AG10803 (cell line): ENCODE measurements at places on chromosomes 12 and 14.

DNA sequence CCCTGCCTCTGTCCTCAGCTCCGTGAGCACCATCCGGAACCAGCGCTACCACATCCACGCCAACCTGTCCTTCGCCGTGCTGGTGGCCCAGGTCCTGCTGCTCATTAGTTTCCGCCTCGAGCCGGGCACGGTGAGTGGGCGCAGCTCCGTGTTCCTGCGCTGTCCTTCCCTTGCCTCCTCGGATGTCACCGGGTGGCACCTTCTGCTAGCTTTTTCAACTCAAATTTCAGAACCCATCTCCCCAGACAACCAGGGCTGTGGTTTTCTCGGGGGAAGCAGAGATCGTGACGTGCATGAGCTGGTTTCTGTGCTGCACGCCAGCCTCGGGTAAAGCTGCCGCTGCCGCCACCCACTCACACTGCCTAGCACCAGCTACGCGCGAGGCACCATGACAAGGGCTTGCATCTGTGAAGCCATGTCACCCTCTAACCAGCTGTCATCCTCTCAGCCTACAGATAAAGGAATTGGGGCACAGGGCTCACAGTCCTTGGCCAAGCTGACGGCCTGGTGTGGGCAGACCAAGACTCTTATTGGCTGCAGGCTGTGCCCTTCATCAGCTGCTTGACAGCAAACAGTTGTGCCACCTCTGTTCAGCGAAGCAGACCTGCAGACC, 152.1 kb downstream of the ADGRD1 start:
- DNase-seq: no peak

DNA sequence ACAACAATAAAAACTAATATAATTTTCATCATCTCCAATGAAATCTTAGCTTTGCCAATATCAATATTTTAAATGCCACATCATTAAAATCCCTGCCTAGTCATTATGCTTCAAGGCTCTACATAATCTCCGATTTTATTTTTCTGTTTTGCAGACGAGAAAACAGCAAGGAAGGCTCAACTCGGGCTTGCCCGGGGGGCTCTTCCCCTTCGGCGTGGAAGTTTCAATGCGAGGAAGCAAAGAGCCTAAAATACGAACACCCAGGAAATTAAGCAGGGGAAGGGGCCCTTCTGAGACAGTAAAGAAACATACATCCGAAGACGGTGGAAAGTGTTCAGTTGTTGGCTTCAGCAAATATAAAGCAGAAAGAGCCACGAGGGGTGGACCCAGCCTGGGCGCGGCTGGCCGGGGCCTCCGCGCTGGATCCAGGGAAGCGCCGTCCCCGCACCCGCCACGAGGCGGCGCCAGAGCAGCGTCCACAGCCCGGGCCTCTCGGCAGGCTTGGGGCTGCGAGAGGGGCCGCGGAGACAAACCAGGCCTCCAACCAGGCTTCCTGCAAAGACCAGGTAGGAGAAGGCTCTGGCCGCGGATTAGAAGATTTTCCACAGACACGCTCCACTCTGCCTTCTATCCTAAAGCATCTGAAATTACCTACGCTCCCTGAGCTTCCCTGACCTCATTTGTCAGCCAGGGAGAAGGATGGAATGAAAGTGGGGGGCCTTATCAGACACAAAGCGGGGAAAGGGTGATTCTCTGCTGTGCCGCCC, 77.2 kb downstream of the SERPINA3 start:
- DNase-seq: peak; percentile 34

GRCh38 chr14:51228890-51229289, 11.2 kb upstream of the TMX1 start:
- DNase-seq: peak; percentile 24

- DNase-seq: peak; percentile 11
Observed at GRCh38 chr12:52007158-52007921, 594 bp downstream of the TAMALIN start.

DNA sequence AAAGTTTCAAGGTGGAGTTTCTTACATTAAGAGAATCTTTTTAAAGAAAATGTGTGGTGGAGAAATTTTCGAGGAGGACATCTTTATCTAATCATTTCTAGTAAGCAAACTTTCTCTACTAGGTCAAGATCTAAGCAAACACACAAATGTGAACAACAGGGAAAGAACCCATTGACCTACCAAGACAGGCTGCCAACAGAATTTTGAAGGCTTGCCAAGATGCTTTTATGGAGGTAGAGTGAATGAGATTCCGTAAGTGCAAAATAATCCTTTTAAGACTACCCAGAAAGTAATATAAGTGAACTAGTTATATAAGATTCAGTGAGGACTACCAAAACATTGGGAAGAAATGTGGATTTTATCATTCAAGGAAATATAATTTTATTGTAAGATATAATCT, 357.1 kb upstream of the PDE3A start:
- no peak for DNase-seq

- no peak for DNase-seq
Observed at GRCh38 chr12:59345406-59345805, 250.4 kb upstream of the SLC16A7 start.

- DNase-seq: peak; percentile 83
Observed at GRCh38 chr14:92600318-92601053, 86.9 kb downstream of the RIN3 start.

DNA sequence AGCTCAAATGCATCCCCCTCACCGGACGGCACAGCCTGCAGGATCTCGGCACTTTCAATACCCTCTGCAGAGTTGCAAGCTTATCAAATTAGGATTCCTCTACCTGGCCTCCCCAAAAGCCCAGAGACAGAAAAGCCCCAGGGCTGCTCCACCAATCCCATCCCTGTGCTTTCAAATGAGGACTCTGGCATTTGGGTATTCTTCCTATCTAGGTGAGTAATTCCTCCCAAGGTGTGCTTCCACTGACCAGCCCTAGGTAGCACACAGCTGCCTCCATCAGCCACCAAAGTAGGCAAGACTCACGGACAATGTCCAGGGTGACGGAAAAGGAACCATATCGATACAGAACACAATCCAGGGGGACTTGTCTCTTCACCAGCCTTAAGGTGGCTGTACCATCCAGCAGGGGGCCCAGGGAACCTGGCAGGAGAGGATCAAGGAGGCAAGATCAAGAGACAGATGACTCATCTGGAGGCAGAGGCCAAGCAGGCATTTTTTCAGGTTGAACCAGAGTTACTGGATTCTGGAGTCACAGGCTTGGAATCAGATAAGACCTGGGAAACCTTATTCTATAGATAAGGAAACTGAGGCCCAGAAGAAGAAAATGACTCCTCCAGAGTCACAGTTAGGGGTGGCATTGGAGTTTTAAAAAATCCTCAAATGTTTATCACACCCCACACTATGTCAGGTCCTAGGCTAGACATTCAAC, 9.9 kb downstream of the PMEL start:
- DNase-seq: peak; percentile 44

- DNase-seq: no peak
Observed at GRCh38 chr12:20483776-20484175, 115.4 kb downstream of the PDE3A start.
